ENCODE measurements at places on chromosomes 2 and 18. TPM values are rescaled to one million over a fixed set of nuclear protein-coding genes. Genes with fewer than 3 reads are reported as not detected.

SPP2 gene
- total RNA-seq, result not detected

LRRTM1 gene
- total RNA-seq, result not detected

HMSD gene
- total RNA-seq, result 1.8 TPM

CXCR4 gene
- total RNA-seq, result 308 TPM

NEB gene
- 2.1 TPM for total RNA-seq

CLEC4F gene
- total RNA-seq, result not detected

RESP18 gene
- not detected for total RNA-seq

GCG gene
- total RNA-seq, result not detected

D2HGDH gene
- 48.7 TPM for total RNA-seq

C2orf42 gene
- 47.9 TPM for total RNA-seq

DNA sequence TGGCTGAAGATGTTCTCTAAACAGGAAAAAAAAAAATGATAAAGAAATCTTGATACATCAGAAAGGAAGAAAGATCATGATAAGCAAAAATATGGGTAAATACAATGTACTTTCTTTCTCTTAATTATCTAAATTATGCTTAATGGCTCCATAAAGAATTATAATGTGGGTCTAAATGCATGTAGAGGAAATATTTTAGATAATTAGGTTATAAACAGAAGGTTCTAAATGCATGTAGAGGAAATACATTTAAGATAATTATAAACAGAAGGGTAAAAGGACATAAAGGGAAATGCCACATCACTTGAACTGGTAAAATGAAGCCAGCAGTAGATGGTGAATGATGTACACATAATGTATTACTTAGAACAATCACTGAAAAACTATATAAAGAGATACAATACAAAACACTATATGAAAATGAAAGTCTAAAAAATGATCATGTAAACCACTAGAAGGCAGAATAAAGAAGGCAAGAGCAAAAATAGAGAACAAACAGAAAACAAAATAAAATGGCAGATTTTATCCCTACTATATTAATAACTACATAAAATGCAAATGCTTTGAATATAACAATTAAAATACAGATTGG lies 308.4 kb upstream of the CDH2 start:
- no peak for DNase-seq

DNA sequence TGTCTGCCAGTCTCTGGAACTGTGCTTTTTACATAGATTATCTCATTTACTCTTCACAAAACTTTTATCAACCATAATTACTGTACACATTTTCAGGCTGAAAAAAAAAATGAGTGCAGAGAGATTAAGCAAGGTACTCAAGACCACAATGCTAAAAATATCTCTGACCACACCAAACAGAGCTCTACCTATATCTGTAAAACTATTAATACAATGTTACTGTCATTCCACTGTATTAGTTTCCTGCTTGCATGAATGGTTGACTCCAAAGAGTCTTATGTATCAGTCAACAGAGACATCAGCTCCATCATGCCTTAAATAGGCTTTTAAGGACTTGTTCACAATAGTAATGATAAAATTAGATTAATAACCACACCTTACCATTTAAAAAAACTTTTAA lies 134.7 kb upstream of the CCDC150 start:
- DNase-seq, result no peak

- no peak for DNase-seq
Observed at GRCh38 chr2:175097297-175097696, 70.7 kb downstream of the ATF2 start.

- DNase-seq, result no peak
Observed at GRCh38 chr2:166343467-166343866, 32.3 kb downstream of the SCN9A start.

GRCh38 chr2:88177556-88177955 lies 7.4 kb downstream of the THNSL2 start:
- DNase-seq, result no peak

DNA sequence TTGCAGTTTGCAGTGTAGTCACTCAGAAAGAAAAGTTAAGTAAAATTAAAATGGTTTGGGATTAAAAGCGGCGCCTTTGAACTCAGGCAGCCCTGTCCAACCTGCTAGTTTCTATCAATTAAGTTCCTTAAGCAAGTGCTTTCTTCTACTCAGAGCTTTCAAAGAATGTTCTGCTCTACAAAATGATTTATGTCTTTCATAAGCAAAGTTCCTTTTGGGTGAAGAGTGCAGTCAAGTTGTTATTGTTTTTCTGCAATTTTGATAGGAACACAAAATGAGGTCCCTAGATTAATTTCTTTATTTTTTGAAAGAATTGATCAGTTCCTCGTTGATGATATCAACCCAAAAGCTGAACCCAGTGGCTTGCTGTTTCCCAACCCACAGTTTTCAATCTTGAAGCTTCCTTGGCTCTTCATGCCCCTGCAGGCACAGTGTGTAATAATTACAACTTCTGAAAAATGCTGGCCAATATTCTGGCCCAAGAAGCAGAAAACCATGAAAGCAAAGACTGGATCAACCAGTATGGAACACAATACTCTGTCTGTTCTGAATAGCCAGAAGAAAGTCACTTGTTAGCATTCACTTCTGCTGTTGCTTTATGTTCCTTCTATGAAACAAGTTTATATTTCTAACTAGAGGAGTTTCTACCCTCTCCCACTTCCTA lies 89.1 kb downstream of the TGIF1 start:
- DNase-seq, result no peak

GRCh38 chr18:73409242-73409641 lies 541.5 kb upstream of the NETO1 start:
- DNase-seq, result no peak

- no peak for DNase-seq
Observed at GRCh38 chr2:217079165-217079564, 219.3 kb upstream of the TNP1 start.

- no peak for DNase-seq
Observed at GRCh38 chr2:11430729-11431128, 35.2 kb downstream of the E2F6 start.

DNA sequence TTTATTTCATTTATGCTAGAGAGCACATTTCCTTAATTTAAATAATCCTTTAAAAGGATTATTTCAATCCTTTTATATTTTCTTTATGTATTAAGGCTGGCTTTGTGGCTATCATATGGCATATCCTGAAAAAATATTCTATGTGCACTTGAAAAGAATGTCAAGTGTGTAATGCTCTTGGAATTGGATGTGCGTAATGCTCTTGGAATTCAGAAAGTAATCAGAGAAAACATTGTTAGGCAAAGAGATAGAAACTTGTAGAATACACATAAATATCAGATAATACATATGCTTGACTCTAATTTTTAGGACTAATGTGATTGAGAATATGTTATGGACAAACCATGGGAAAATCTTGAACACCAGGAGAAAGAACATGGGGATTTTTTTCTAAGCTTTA lies 197.5 kb upstream of the COL3A1 start:
- no peak for DNase-seq

GRCh38 chr2:66344087-66344663 lies 90.8 kb upstream of the MEIS1 start:
- no peak for DNase-seq

DNA sequence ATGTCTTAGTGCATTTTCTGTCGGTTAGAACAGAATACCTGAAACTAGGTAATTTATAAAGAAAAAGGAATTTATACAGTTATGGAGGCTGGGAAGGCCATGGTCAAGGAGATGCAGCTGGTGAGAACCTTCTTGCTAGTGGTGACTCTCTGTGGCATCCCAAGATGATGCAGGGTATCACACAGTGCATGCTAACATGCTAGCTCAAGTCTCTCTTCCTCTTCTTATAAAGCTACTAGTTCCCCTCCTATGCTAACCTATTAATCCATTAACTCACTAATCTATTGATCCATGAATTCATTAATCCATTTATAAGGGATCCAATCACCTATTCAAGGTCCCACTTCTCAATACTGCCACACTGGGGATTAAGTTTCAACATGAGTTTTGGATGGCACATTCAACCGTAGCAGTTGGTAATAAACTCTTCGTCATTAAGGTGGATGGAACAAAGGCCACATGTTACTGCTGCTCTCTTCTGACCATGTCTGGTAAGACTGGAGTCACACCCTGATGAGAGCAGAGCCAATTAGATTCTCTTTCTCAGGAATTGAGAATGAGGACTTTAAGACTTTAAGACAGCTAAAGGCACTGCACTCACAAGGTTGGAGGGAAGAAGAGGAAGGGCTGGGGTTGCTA lies 211.6 kb upstream of the SMAD7 start:
- DNase-seq, result no peak

- no peak for DNase-seq
Observed at GRCh38 chr2:174171686-174172445, 76.5 kb downstream of the OLA1 start.

GRCh38 chr2:127471286-127471988 lies 53.2 kb downstream of the PROC start:
- DNase-seq, result no peak

Measured in CD4-positive, alpha-beta memory T cell (primary cell).